RWPE2 (cell line): ENCODE measurements at places on chromosomes 6 and 20.

- no peak for DNase-seq
These were observed 401 bp downstream of the SLC32A1 start for GRCh38 chr20:38724626-38725147.

DNA sequence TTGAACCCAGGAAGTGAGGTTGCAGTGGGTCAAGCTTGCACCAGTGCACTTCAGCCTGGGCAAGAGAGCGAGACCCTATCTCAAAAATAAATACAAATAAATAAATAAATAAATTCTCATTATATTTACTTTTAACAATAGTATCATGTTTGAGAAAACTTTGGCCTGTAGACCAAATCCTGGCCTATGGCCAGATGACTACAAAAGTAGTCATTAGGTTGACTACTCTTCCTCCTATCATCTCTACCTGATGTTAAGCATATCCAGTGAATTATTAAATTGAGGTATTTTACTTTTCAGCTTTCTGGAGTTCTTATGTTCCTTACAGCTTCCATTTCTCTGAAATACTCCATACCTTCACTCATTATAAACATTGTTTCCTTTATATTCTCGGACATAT lies 280.6 kb downstream of the LAMA2 start:
- DNase-seq, result no peak

DNA sequence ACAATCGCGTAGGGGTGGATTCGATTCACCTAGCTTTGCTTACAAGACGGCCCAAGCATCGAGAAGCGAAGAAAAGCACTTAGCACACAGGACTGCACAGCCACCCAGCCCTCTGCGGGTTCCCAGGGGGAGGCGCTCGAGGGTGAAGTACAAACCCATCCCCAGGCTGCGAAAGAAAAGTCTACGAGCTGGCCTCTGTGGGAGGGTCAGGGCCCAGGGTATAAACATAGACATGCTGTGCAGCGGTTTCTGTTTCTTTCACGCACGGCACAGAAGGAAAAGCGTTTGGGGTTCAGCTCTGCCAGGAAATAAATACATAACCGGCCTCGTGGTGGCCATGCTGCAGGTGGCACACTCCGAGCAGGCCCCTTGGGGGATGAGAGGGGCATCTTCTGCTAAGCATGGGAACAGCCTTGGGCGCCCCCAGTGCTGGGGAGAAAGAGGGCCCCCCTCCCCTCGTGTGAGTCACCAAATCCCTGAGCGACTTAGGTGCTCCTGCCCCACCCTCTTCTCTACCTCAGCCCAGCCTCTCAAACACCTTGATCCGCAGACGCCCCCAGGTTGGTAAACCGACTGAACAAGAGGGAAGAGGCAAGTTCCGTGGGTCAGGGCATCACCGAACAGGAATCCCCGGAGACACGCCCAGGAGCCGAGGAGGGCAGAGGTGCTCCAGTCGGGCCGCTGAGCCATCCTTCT lies 91.6 kb upstream of the RIPOR2 start:
- DNase-seq, result no peak

DNA sequence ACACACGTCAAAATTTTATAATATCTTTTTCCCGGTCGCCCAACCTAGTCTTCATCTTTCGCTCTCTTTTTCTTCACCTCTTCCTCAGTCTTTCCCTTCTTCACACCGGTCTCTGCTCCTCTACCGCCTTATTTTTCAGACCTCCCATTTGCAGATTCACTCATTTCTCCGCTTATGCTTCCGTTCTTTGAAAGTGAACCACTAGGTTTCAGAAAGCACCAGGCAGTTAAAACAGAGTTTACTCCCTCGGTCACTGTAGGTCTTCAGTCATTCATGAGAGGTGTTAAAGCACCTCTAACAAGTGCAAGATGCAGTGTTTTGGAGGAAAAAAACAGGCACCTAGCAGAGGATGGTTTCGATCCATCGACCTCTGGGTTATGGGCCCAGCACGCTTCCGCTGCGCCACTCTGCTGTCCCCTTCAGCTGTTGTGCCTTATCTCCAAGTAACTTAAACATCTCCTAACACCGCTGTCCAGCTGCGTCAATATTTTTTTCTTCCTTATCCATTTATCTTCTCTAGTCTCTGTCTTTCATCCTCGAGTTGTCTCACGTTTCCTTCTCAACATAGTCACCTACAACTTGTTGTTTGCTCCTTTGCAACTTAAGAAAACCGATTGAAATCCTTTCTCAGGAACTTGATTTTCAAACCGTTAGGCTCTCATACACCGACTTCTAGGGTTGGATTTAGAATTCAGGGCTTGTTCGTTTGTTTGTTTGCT lies 119.7 kb upstream of the ZNF184 start:
- no peak for DNase-seq

DNA sequence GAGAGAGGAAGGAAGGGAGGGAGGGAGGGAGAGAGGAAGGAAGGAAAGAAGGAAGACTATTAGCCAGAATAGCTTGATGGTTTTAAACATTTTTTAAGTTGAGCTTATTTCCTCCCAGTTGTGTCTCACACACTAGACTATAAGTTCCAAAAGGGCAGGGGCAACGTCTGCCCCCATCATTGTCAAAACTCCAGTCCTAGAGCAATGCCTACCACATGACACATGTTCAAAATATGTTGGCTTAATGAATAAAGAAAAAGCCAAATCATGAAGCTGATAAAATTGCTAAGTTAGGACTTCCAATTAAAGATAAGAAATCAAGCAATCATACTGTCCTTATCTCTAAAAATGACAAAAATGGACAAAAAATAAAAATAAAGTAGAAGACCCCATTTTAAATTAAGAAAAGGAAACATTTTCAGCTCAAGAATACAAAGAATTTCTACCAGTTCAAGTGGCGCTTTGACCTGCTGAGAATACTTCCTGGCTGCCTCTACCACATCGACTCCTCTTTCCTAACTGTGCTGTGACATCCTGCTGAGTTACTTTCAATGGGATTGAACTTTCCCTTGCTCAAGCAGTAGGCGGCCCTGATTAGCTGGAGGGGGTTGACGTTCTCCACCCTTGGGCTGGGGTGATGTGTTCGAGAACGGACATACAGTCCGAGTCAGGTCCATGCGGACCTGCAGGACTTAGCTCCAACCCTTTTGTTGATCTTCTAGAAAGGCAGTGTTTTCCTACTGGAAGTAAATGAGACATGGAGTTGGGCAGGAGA lies 283.9 kb upstream of the FOXQ1 start:
- no peak for DNase-seq

DNA sequence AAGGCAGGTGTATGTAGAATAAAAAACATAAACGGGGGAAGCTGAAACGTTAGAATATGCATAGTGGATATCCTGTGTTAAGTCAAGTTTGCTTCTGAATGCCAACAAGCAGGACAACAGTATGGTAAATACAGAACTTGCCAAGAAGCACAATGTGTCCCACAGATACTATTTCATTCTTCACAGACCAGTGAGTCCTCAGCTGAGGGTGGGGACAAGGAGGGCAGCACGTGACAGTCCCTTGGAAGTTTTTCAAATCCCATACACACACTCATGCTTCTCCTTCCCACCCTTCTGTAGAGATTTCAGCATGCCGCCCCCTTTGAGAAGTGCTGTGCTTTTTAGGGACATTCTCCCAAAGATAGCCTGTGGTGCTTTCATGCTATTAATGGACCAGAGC lies 268.5 kb upstream of the ECI2 start:
- no peak for DNase-seq

GRCh38 chr20:41888434-41888833 lies 270.3 kb upstream of the CHD6 start:
- no peak for DNase-seq

- no peak for DNase-seq
These were observed 26.6 kb downstream of the HDGFL1 start for GRCh38 chr6:22596011-22596410.

GRCh38 chr20:11979306-11979990 lies 61.8 kb downstream of the BTBD3 start:
- DNase-seq, result no peak

DNA sequence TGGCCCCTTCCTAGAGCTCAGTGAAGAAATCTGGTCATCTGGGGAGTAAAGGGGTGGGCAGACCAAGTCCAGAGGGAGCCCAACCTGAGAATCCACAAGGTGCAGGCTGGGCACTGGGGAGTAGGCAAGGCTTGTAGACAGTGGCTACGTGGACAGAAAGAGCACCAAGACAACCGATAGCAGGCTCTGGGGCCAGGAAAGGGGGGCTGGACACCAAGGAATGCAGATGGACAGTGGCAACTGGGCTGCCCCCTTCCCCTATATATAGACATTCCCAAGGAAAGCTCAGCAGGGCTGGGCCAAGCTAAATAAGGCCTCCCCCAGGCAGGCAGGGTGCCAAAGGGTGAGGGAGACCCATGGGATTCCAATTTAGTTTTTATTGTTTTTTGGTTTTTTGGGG lies 1.5 kb upstream of the TNNC2 start:
- no peak for DNase-seq

- DNase-seq, result no peak
These were observed 109.0 kb upstream of the TRAF3IP2 start for GRCh38 chr6:111714416-111715270.

DNA sequence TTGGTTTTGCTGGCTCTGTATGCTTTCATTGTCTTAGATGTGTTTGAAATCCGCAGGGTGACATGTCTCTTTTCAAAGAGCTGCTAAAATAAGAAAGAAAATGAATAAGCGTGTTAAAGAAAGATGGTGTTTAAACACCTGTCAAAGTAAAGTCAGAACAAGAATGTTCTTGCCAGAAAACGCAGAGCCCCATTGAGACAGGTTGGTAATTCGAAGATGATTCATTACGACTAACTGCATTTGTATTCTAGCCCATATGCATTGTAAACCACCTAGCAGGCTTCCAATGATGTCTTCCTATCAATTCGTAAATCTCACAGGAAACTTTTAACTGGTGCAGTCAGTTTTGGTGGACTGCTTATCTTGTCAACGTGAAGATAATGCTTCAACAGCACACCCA lies 16.8 kb downstream of the PHACTR2 start:
- DNase-seq, result no peak

DNA sequence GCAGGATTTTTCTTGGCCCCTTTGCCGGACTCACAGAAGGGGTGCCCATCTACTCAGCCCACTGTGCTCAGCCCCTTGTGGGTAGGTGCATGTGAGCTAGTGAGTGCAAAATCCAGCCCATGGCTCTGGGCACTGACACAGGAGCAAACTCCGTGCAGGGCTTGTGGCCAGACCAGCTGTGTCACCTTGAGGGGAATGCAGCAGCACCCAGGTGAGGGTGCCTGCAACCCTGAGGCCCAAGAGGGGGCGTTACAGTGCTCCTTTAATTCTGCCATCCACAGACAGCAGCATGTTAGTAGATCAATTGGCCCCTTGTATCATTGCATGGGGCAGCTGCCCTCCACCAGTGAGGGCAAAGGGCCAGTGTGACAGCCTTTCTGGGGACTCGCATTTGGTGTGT lies 12.9 kb upstream of the IYD start:
- DNase-seq, result no peak

DNA sequence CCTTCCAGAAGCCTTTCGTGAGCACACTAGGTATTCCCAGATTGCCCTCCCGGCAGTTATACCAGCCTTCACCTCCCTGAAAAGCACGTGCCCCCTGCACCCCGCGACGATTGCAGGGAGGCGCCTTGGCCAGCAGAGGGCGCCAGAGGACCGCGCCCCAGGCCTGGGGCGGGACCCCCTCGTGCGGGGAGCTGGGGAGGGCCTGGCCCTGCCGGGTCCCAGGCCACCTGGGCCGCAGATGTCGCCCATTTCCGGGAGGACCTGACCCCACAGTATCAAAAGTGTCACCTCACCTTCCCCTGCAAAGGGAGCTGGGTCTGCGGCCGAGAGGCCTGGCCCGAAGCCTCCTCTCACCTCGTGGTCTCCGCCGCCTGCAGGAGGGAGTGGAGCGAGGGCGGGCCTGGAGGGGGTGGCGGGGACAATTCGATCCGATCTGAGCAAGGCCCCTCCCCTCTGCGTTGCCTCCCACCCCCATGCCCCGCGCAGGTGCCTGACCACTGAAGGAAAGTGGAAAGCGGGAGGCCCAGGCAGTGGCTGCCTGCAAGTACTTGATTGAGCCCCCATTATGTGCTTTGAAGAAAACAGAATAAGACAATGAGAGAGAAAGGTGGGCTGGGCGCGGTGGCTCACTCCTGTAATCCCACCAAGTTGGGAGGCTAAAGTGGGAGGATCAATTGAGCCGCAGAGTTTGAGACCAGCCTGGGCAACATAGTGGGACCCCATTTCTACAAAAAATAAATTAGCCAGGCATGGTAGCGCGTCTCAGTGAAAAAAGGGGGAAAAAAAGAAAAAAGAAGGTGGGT lies 3.5 kb upstream of the SNAI1 start:
- no peak for DNase-seq

DNA sequence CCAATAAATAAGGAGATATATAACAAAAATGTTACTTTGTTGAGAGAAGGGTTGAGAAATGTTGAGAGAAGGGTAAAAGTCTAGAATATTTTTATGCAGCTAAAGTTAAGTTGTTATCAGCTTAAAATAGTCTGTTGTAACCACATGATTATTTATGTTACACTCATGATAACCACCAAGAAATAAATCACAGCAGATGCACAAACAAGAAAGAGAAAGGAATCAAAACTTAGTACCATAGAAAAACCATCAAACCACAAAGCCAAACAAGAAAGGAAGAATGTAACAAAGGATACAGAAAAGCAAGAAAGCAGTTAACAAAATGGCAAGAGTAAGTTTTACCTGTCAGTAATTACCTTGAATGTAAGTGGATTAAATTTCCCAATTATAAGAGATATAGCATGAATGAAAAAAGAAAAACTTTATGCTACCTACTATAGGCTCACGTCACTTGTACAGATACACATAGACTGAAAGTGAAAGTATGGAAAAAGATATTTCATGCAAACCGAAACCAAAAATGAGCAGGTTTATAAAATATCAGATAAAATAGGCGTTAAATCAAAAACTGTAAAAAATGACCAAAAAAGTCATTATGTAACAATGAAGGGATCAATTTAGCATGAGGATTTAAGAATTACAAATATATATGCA lies 93.6 kb downstream of the STXBP5 start:
- DNase-seq, result no peak

DNA sequence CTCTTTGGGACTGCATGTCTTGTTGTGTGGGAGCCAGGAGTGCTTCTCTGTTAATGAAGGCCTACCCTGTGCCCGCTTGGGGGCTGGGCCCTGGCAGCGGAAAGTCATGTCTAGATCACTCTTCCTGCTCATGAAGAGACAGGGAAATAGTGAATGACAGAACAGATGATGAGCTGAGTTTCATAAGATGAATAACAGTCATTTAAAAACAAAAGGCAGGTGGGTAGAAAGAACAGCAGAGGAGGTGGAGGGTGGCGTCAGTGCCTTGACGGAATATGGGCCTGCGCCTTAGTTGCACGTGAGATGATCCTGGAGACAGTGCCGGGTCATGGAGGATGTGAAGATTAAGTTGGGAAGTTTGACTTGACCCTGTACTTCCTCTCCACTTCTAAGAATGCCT lies 85.5 kb downstream of the ARID1B start:
- DNase-seq, result no peak

DNA sequence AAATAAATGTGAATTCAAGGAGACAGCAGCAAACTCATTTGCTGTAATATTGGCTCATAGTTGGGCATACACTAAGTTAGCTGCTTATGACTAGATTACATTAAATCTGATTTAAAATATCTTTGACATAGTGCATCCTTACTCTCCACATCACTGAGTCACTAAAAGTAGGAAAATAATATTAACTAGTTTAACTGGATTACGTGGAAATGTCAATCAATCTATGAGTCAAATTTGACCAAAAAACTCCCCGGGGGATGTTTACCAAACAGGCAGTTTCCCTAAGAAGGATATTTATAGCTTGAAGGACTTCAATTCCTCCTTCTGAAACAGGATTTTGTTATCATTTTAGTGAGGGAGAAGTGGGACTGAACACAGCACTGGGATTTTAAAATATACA lies 366.5 kb downstream of the ESR1 start:
- no peak for DNase-seq
